ENCODE measurements at places on chromosomes 7 and 10.

- DNase-seq, result no peak
These were observed 77.9 kb downstream of the HERPUD2 start for GRCh38 chr7:35617041-35617440.

DNA sequence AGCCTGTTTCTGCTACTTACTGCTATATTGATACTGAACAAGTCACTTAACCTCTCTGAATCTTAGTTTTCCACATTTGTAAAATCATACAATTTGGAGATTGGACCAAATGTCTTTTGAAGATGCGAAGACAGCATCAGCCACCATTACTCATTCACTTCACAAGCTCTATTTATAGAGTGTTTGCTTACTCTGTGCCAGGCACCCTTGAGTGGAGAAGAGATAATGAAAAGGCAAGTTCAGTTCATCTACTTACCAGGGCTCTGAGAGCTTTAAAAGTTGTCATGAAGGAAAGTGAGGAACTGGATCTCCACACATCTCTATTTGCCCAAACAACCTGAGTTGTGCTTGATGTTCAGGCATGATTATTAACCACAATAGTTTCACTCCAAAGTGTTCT, 277.5 kb downstream of the CSTF2T start:
- no peak for DNase-seq

DNA sequence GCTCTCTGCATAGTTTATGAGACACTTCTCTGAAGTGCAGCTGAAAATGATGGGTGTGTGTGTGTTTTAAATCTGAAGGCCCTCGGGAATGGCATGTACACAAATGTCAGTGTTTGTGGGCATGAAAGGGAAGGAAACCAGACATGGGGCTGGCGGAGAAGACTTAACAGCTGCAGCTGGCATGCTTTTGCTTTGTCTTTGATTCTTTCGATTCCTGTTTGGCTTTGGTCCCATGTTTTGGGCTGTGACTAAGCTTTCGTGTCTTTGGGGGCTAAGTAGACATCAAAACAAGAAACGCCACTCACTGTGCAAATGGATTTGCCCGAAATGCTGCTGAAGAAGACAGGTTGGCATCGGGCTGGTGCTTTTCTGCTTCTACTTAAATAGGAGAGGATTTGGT, 179.3 kb downstream of the PFKFB3 start:
- no peak for DNase-seq

DNA sequence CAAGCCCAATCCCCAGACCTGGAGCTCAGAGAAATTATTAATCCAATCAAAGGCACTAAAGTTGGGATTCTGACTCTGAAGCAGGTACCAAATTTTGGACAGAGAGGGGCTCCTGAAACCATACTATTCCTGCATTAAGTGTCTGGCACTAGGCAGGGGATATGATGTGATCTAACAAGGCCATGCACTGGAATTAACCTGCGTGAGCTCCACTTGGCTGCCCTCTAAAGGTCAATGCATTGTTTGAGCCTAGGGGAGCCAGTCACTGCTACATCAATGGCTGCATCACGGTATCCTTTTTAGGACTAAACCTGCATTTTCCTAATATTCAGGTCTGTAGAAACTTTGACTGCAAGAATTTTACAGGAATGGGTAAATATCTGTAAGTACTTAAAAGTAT, 42.1 kb downstream of the ST8SIA6 start:
- no peak for DNase-seq

DNA sequence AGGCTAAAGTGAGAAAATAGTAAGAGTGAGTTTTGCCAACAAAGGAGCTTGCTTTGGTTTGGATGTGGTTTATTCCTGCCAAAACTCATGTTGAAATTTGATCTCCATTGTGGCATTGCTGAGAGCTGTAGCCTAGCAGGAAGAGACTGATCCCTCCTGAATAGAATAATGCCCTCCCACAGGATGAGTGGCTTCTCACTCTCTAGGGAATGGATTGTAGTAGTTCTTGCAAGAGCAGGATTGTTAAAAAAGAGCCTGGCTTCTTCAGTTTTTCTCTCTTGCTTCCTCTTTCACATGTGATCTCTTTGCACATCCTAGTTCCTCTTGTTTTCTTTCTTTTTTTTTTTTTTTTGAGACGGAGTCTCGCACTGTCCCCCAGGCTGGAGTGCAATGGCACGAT, 34.4 kb downstream of the ASAH2 start:
- DNase-seq, result no peak

GRCh38 chr10:30349967-30350735, 1.1 kb upstream of the MTPAP start:
- no peak for DNase-seq

- no peak for DNase-seq
These were observed 2.2 kb upstream of the HIP1 start for GRCh38 chr7:75740846-75741497.

GRCh38 chr10:83075016-83075814, 1064.1 kb upstream of the GHITM start:
- DNase-seq, result no peak

DNA sequence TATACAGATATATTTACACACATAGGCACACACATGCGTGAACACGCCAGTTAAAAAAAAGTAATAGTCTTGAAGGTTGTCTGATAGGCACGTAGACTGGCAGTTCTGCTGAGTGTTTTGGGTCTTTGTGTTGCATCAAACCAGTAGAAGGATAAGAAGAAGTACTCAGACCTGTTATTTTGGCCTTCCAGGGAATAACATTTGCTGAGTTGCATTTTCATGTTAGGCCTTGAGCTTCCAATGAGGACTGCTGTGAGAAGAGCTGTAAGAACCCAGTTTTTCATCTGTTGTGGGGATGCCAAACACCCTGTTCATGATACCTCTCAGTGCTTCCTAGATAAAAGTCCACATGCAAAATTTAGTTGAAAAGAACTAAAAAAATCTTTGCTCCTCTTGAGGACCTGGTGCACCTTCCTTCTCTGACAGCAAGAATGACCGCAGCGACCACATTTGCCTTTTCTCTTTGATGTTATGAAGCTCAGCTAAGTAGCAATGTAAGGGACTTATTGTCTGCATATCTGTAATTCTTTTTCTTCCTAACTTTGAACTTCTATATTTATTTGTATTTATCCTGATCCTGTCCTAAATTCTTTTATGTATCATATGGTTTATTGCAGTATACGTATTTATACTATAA, 27.2 kb downstream of the HIPK2 start:
- no peak for DNase-seq

DNA sequence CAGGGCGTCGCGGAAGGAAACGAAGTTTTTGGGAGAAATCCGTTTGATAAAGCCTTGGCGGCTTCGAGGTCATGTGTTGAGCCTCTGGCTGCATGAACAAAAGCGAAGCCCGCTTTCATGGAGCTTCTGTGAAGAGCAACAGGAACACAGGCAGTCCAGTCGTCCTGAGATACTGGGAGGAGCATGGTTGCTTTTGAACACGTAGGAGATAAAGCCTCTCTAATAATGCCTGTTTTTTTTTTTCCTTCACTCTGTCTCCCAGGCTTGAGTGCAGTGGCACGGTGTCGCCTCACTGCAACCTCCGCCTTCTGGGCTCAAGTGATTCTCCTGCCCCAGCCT, 473 bp upstream of the ZNF32 start:
- DNase-seq, result no peak

- DNase-seq, result no peak
These were observed 56.8 kb upstream of the WDR11 start for GRCh38 chr10:120794390-120794789.

- DNase-seq, result no peak
These were observed 745.1 kb upstream of the LRRTM3 start for GRCh38 chr10:66180581-66181318.

- DNase-seq, result no peak
These were observed 936 bp upstream of the REPIN1 start for GRCh38 chr7:150367677-150368095.

GRCh38 chr7:28958980-28959347, 834 bp upstream of the TRIL start:
- DNase-seq, result no peak

DNA sequence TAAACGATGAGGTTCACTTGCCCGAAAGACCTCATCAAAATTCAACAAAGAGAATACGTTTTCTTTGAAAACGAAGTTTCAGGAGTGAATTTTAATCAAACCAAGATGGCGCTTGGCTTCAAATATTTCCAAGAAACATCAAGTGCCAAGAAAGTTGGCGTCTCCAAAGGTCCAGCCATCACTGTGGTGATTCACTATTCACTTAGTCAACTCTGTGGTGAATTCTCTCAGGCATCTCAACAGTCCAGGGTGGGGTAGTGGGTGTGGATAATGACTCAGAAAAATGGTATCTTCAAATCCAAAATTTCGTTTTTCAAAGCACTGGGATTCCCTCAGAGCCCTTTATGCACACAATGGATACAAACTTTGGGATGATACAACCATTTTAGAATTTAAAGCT, 133.1 kb downstream of the SVIL start:
- no peak for DNase-seq

DNA sequence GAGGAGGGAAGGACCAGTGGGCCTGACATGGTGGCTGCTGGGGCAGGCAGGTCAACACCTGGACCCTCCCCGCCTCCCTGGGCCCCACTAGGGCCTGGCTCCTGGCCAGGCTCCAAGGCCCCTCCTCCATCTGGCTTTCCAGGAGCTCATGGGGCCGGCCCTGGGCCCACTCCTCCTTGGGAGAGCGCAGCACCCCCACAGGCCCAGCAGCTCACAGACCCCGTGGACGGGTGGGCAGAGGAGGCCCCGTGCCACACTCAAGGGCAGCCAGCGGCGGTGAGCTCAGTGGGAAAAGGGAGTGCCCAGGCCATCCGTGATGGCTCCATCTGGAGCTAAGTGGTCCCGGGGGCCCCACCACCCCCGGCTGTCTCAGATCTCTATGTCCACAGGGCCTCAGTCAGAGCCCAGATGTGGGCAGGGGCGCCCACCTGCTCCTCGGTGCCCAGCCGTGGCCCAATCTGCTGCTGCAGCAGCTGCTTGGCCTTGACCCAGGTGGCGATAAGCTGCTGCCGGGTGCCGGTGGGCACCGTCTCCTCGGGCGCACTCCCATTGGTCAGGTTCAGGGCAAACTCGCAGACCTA, 32.8 kb downstream of the CFAP46 start:
- DNase-seq, result no peak

DNA sequence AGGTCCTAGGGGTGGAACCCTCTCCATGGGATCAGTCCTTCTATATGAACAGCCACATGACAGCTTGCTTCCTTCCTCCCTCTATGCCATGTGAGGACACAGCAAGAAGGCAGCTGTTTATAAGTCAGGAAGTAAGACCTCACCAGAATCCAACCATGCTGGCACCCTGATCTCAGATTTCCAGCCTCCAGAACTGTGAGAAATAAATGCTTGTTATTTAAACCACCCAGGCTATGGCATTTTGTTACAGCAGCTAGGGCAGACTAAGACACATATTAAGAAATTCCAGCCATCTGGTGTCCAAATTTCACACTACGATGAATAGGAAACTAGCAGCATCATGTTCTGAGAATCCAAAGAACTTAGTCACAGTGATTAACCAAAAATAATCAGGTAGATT, 140.1 kb downstream of the ZFAND4 start:
- no peak for DNase-seq

- no peak for DNase-seq
These were observed 68.6 kb downstream of the ADAM22 start for GRCh38 chr7:88002617-88003016.

- DNase-seq, result no peak
These were observed 1.5 kb upstream of the KCTD7 start for GRCh38 chr7:66627151-66627681.

GRCh38 chr10:113780681-113781250, 29.3 kb downstream of the PLEKHS1 start:
- DNase-seq, result no peak

- DNase-seq, result no peak
These were observed 10.4 kb downstream of the RAPGEF5 start for GRCh38 chr7:22346383-22347107.

GRCh38 chr10:96910488-96911395, 78.6 kb downstream of the LCOR start:
- no peak for DNase-seq

DNA sequence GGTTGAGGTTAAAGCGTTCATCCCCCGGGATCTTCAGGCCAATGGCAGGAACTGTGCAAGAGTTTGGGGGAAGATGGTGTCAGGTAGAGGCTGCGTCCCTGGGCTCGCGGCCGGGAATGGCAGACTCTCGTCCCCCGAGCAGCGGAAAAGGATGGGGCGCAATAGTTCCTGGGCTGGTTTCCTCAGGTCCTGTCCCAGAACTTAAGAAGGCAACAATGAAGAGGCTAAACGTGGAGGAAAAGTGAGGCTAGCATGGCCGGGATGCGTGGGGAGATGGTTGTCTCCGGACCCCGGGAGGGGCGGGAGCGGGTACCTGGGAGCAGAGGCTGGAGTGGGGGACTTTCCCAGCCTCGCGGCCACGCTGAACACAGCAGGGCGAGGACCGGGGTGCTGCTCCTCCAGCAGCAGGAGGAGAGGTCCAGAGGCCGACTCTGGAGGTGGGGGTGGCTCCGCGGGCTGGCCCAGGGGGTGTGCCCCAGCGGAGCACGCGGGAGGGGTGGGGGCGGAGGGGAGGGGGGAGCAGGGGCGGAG, 882 bp downstream of the IRF5 start:
- DNase-seq, result no peak

DNA sequence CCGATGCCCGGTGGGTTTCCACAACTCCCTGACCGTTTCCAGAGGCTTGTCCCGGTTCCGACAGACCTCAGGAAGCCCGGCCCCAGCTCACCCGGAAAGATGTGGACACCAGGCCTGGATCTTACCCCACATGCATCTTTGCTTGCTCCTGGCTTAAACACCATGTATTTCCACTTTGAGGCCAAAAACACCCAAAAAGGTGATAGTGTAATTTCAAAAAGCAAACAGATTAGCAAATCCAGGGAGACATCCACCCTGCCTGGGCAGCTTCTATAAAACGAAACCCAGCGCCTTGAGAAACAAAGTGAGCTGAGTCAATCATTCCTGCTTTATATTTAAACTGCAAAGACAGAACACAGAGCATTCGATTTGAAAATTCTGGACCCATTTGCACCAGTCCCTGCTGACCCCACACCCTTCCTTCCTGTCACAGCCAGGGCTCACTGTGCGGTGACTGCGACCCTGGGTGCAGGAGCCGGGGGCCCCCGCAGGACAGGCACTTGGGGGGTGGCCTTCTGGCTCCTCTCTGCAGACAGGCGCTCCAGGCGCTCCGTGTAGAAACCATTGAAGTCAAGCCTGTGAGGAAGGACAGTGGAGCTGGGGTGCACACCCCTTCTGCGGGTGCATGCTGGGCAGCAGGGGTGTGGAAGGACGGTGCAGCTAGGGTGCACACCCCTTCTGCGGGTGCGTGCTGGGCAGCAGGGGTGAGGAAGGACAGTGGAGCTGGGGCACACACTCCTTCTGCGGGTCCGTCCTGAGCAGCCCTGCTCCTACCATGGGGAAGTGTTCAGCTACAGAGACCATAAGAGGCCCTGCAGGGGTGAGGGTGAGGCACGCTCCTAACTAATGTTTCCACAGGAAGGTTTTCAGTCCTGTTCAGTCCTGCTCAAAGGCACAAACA, 2.9 kb upstream of the ADAM8 start:
- no peak for DNase-seq

DNA sequence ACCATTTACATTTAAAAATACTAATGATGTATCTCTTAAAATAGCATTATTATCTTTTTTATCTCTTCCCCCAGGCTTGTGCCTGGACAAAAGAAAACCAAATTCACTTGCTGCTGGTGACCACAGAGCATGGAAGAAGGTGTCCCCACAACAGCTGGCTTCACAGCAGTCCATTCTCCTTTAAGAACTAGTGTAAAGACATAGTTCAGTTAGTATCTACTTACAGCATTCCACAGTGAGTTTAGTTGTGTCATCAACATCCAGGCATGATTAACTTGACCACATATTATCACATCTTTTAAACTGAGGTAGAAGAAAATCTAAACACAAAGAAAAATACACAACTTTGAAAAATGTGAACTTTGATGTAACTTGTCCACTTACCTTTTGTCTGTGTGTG, 55.0 kb downstream of the LRRC17 start:
- DNase-seq, result no peak

- DNase-seq, result no peak
These were observed 196.4 kb downstream of the SDHAF3 start for GRCh38 chr7:97313900-97314299.
